GDM1 (cell line): ENCODE measurements at places on chromosomes 16 and 17.

DNA sequence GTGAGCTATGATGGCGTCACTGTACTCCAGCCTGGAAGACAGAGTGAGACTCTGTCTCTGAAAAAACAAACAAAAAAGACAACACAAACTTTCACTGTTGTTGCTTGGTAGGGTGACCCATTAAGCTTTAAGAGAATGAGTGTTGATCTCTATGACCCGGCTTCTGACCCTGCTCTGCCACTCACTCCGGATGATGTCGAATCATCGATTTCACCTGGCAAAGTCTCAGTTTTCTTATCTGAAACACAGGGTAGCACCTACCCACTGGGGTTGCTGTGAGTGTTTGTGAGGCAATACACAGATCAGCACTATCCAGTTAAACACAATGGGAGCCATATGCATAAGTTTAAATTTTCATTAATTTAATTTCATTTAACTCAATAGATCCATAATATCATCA lies 20.6 kb upstream of the IRF8 start:
- no peak for DNase-seq

GRCh38 chr17:31525801-31526549 lies 134.5 kb downstream of the RAB11FIP4 start:
- no peak for DNase-seq

DNA sequence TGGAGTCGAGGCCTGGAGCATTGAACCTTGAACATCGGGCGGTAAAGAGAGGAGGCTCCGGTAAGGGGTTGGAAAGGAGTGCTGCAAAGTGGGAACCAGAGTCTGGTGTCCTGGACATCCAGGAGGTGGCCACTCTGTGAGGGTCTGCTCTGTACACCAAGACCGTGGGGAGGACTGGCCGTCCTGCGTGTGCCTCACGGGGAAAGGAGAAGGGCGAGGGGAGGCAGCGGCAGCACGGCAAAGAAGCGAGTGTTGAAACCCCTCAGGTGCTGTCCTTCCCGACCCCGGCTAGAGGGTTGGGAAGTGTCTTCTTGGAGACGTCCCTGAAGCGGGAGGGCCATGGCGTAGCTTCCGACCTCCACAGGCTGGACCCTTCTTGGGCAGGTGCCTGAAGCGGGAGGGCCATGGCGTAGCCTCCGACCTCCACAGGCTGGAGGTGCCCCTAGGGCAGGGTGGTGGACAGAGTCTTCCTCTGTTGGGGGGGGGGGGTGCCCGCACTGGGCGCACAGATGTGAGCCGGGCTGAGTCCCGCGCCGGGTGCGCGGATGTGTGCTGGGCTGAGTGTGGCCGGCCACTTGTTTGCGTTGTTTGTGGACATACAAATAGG lies 42.0 kb downstream of the FOXK2 start:
- DNase-seq = no peak

- DNase-seq = peak; percentile 33
Measured at GRCh38 chr17:50267074-50267841, 7.0 kb upstream of the TMEM92 start.

- no peak for DNase-seq
Measured at GRCh38 chr16:10987361-10988163, 43.2 kb downstream of the CLEC16A start.

GRCh38 chr17:1999557-2000251 lies 25.4 kb downstream of the RTN4RL1 start:
- peak; percentile 19 for DNase-seq

- DNase-seq = no peak
Measured at GRCh38 chr17:29240477-29240876, 6.2 kb upstream of the CRYBA1 start.

DNA sequence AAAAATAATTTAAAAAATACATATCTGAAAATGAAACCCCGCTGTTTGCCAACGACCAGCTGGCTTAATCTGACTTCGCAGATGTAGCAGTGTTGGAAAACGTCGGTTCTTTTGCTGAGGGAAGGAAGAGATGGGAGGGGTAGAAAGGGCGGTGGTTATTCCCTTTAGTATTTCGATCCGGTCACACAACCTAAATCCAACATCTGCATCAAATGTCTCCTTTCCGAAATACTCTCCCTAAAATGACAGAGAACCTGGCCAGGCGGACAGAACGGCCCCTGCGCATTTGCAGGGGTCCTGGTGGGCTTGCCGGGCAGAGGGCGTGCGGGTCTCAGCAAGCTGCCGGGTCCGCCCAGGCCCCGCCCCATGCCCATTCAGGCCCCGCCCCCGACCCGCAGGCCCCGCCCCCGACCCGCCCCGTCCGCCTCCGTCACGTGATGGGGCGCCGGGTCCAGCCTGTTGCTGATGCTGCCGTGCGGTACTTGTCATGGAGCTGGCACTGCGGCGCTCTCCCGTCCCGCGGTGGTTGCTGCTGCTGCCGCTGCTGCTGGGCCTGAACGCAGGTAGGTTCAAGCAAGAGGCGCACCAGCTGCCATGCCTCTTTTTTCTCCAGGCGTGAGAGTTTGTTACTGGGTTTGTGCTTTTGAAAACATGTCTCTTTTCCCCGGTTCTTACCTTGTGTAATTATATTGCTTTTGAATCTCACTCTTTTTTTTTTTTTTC lies at the start of gene SCPEP1:
Gene SCPEP1, plus strand, starts transcription at position 459 of the 723 bp plus-strand sequence. Its CDS starts 29 bp downstream, at position 488.
- peak; percentile 60 for DNase-seq
